ENCODE measurements at places on chromosomes 7 and 10.

GRCh38 chr10:80466724-80467326 is 12.7 kb downstream of the TSPAN14 start:
- DNase-seq, result no peak

DNA sequence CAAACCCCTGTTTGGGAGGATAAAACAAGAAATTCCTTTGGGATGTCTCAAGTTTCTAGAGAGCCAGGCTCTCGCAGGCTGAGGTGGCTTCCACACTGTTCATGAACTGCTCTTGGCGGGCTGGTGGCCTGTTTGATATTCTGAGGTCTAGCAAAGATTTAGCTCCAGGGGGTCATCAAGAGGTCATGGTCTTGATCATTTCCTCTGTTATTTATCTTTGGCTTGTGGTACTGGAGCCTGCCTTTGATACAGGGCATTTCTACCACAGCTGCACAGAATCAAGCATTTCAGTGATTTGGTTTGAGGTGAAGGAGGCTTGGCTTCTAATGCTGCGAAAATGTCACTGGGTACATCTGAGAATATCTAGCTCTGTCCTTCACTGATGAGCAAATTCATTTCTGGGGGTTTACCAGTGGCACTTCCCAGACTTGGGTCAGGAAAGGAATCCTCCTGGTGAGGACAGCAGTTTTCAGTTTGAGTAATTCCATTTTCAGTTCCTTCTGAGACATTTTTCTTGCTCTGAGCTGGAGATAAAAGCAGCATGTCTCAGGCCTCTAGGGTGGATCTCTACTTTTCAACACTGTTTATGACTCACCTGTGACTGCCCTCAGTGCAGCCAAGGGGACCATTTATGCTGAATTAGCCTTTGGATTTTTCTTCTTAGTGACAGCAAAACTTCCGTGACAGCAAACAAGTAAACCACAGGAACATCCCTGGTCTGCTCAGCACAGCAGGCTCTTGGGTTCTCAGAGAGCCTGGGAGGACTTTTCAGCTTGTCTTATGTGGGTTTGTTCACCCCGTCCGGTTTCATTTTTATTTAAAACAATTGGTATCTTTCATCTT is 312.0 kb downstream of the RNLS start:
- DNase-seq, result no peak

DNA sequence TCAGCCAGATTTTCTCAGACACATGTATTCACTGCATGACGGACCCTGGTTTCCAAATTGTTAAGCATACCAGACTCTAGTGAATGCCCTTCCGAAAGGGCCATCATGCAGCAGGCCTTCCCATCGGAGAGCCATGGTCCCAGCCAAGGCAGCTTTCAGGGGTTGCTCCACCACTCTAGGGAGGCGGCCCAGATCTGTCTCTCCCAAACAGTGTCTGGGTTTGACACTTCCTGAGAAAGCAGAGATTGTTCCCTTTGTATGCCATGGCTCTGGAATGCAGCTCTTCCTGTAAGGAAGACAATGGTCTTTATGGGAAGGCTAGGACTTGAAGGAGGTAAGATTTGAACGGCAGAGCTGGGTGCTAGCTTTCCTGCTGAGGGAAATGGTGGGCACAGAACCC is 178.8 kb upstream of the BMPER start:
- no peak for DNase-seq

GRCh38 chr10:81873932-81874816 is 820 bp upstream of the NRG3 start:
- DNase-seq, result no peak

DNA sequence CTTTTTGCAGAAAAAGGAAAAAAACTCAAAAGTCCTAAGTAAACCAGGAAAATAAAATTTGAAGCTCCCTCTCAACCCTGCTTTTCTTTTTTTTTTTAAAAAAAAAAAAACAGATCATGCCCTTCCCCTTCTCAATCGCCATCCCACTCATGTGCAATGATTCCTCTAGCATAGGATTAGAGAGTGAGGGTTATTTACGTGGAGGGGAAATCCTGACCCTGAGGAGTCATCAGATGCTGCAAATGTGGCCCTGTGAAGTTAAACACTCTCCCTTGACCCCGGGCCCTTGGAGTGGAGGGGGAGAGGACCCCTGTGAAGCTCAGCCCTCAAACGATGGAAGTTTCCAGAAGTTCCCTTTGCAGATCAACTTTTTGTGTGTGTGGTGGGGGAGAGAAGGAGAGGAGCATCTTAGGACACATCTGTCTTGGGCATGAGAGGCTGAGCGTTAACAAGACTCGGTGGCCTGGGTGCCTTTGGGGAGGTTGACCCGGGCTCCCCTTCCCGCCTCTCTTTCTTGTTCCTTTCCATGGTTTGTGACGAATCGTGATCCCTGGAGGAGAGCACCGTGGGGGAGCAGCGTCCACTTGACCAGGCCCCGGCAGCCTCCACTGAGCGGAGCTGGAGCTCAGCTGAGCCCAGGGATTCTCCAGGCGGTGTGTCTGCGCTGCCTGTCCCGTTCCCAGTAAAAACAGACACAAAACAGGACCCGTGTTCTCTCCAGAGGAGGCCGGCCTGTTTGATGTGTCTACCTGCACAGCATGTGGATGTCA is 1.5 kb upstream of the SHH start:
- no peak for DNase-seq

DNA sequence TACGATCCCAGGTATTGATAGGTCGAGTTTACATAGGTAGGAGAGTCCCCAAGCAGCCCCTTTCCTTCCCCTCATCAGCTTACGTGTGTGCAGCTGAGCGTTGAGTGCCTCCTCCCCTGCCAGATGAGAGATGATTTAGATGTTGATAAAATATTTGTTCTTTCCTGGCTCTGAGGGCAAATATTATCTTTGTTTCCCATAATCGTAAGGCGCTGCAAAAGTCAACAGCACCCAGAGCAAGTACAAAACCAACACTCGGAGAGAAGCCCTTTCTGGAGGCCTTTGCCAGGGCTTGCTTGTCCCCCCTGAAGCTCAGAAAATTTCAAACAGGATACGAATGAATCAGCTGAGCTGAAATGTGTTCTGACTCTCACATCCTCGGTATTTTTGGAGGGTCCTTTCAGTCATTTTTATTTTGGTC is 683.2 kb downstream of the LRMDA start:
- no peak for DNase-seq

DNA sequence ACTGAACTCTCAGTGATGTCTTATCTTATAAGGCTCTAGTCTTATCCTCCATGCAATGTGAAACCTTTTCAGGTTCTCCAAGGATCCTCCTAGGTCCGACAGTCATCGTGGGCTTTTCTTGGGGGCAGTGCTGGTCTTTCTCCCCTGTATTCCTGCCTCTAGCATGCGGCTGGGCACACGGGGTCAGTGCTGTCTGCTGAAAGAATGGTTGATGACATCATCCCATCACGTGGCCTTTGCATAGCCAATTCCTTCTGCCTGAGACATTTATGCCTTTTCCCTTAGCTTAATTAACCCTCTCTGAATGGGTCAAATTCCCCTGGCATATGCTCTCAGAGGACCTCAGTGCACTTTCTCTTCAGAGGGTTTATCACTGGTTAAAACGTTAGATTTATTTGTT is 27.0 kb upstream of the KCNK18 start:
- no peak for DNase-seq

DNA sequence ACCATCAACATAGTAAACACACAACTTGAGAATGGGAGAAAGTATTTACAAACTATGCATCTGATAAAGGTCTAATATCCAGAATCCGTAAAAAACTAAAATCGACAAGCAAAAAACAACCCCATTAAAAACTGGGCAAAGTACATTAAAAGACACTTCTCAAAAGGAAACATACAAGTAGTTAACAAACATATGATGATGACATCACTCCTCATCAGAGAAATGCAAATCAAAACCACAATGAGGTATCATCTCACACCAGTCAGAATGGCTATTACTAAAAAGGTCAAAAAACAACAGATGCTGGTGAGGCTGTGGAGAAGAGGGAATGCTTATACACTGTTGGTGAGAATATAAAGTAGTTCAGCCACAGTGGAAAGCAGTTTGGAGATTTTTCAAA is 125.1 kb downstream of the TFPI2 start:
- DNase-seq, result no peak

- no peak for DNase-seq
These were observed 107.7 kb upstream of the FAM20C start for GRCh38 chr7:84633-85020.

GRCh38 chr7:142925413-142925812 is 8.1 kb downstream of the TRPV5 start:
- DNase-seq, result no peak

GRCh38 chr7:140877249-140877524 is 47.5 kb downstream of the BRAF start:
- DNase-seq, result no peak

- no peak for DNase-seq
These were observed 617.2 kb downstream of the AUTS2 start for GRCh38 chr7:70215491-70215890.

DNA sequence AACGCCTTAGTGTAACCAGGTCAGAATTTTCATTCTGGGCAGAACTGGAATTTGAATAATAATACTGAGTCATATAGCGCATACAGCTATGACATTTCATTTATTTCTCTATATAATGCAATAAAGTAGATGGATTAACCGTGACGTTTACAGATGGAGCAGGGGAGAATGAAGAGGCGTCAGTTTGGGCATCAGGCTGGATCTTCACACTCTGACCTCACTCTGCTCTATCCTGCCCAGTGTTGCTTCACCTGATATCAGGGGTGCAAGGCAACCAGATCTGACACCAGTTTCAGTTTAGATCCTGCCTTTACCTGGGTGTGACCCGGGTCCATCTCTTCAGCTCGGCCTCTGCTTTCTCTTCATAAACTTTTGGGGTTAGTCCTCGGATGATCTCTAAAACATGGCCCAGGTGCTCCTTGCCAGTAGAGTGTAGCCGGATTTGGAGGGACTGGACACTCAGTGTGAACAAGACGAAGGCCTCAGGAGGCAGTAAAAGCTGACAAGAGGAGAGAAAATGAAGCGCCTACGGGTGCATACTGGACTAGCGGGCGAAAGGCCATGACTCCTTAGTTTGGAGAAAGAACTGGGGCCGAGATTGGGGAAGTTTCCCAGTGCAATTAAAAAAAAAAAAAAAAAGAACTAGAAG is 1.4 kb upstream of the ZYX start:
- no peak for DNase-seq
